ENCODE measurements at places on chromosomes 7 and 10.

DNA sequence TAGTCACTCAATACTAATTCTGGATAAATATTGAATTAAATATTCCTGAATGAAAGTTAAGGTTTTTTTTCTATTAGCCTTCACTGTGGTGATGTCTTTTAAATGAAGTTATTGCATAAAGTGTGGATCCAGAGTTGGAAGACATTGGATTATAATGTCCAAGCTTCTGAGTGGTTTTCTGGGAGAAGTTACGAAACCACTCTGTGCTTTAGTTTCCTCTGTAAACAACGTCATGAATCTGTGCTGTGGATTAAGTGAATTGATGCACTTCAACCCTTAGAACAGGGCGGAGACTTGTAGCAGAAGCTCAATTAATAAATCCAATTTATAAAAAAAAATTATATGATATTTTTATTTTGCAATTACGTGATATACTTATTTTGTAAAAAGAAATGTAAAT is 271.7 kb downstream of the BICC1 start:
- no peak for DNase-seq

DNA sequence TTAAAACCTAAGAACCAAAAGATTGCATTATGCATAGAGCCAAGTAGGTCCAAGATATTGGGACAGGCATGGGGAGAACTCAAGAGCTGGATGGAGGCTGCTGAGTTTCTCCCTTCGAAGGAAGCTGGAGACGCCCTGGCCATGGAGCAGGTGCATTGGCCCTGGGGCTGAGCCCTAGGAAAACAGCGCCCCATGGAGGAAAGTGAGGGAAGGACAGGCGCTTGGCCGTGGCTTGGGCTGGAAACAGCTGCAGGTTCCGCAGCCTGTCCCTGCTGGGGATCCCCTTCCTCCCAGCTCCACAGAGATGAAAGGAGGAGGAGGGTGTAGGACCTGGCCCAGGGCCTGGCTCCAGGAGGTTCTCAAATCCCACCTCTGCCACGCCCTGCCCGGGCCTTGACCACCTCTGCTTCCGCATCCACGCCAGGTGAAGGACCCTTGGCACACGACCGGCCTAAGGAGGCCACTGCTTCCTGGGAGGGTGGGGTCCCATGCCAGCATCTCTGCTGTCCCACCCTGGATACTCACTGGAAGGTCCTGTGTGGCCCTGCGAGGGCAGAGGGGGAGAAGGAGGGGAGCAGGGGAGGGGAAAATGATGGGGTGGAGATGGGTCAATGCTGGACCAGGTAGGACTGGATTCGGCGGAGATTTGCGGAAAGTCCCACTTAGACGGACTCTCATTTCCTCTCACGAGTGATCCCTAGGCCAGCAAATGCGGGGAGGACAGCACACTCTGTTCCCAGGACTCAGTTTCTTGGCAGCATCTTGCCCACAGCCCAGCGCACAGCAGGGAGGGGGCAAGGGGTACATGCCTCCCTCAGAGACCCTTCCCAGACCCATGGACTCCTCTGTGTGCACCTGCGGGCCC is 258.6 kb upstream of the TCERG1L start:
- no peak for DNase-seq

GRCh38 chr7:4745971-4746919 is 29.2 kb upstream of the AP5Z1 start:
- no peak for DNase-seq

- DNase-seq: no peak
Observed at GRCh38 chr7:46775776-46776175, 806.1 kb downstream of the TNS3 start.

DNA sequence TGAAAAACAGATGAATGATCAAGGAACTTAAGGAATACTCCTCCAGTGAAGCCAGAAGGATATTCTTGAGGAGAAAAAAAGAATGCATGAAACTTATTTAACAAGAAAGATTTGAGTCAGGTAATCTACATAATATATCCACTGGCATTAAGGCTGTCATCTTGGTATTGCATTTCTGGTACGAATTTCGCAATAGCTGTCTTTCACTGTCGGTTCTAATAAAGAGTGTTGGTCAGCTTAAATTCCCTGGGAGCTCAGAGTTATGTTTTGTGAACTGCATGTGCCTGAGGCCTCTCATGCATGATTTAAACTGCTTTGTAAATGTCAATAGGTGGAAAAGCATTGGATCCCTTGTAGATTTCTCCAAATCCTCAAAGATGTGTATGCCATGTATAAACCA is 565.3 kb upstream of the GALNT17 start:
- no peak for DNase-seq
